ENCODE measurements at places on chromosomes 11 and 22.

GRCh38 chr11:14339356-14339755 is 19.6 kb downstream of the RRAS2 start:
- DNase-seq: no peak

DNA sequence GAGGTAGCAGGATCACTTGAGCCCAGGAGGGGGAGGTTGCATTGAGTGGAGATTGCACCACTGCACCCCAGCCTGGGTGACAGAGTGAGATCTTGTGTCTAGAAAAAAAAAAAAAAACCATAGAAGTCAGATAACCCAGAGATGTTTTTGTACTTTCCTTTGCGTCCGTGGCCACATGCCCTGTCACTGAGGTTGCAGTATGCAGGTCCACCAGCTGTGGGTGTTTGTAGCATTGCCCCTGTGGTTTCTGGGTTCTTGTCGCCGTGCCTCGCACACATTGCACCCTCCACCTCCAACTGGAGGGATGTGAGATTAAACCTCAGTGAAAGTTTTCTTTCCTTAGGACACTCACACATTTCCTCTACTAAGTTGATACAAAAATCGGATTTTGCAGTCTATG is 70.3 kb downstream of the TNRC6B start:
- DNase-seq: no peak

DNA sequence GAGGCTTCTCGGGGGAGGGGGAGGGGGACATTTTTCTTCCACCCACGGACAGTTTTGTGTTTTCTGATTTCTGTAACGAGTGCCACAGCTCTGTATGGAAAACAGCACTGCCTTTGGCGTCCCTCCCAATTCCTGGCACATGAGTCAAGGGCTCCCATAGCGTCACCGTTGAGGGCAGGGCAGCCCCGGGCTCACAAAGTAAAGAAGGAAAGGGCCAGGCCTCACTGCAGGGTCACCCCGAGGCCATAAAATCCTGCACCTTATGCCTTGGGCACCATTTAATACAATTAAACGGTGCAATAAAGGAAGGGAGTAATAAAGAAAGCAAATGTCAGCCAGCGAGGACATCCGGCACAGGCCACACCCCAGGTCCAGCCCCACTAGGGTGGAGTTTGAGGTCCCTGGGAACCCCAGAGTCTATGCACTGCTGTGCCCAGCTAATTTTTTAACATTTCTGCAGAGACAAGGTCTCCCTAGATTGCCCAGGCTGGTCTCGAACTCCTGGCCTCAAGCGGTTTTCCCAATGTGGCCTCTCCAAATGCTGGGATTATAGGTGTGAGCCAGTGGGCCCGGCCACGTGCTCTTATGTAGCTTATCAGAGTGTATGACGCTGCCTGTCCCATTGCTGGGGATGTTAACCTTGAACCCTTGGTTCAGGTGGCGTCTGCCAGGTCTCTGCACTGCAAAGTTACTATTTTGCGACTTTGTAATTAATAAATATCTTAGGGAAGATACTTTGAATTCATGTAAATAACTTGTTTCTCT is 13.6 kb upstream of the MUC2 start:
- no peak for DNase-seq

GRCh38 chr11:96134602-96135001 is 208.4 kb downstream of the MAML2 start:
- no peak for DNase-seq

DNA sequence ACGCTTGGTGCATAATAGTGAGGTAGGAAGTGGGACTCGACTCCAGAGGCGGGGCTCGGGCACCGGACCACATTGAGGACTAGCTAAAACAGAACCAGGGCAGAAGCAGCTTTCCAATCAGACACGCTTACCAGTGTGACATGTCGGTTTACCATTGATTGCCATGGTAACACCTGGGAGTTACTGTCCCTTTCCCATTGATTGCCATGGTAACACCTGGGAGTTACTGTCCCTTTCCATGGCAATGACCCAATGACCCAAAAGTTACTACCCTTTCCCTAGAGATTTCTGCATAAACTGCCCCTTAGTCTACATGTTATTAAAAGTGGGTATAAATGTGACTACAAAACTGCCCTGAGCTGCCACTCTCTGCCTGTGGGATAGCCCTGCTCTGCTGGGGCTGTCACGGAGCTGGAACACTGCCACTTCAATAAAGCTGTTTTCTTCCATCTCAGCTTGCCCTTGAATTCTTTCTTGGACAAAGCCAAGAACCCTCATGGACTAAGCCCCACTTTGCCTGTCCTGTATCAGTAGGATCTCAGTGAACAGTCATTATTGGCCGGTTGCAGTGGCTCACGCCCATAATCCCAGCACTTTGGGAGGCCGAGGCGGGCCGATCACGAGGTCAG is 77.4 kb upstream of the CRYBB3 start:
- DNase-seq: no peak

- DNase-seq: no peak
These were observed 538.9 kb upstream of the API5 start for GRCh38 chr11:42772886-42773285.

GRCh38 chr11:62068730-62069129 is 55.1 kb upstream of the INCENP start:
- DNase-seq: no peak

GRCh38 chr11:68855205-68855981 is 13.7 kb upstream of the CPT1A start:
- peak; percentile 41 for DNase-seq

DNA sequence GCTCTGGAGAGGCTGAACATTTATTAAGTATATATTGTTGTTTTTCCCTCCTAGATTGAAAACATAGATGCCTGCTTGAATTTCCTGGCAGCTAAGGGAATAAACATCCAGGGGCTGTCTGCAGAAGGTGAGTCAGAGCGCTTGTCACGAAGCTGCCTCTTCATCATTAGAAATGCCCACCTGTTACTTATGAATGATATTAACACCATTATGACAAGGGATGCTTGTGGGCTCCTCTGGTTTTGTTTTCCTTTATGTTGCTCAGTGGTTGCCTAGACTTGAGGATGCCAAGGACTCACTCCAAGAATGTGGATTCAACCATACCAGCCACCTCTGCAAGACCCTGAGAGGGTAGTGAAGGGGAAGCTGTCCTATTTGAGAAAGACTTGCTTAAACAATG is 156.2 kb downstream of the NAV2 start:
- no peak for DNase-seq

DNA sequence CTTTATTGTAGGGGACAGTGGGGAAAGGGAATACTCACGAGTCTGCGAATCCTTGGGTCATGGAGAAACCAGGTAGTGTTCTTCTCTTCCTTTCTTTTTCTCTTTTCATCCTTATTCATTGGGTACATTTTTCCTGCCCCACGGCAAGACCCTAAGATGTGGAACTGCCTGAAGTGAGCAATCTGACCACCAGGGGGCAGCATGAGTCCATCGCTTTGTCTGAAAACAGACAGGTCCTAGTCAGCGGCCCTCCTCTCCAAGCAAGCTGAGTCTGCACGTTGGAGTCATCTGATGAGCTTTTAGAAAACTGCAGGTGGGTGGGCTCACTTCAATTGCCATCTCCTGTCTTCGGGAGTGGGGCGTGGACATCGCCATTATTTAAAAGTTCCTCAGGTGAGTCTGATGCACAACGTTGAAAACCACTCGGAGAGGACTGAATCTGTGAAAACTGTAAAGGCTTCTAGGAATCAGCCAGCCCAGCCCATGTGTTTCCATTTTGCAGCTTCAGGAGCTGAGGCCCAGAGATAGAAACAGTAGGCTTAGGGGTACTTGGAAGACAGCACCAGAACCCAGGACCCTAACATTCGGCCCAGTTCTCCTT is 34.0 kb upstream of the FBXO3 start:
- DNase-seq: peak; percentile 83

GRCh38 chr11:108694846-108695245 is 30.0 kb downstream of the DDX10 start:
- no peak for DNase-seq

GRCh38 chr22:30483169-30483568 is 11.4 kb upstream of the SEC14L3 start:
- DNase-seq: no peak

DNA sequence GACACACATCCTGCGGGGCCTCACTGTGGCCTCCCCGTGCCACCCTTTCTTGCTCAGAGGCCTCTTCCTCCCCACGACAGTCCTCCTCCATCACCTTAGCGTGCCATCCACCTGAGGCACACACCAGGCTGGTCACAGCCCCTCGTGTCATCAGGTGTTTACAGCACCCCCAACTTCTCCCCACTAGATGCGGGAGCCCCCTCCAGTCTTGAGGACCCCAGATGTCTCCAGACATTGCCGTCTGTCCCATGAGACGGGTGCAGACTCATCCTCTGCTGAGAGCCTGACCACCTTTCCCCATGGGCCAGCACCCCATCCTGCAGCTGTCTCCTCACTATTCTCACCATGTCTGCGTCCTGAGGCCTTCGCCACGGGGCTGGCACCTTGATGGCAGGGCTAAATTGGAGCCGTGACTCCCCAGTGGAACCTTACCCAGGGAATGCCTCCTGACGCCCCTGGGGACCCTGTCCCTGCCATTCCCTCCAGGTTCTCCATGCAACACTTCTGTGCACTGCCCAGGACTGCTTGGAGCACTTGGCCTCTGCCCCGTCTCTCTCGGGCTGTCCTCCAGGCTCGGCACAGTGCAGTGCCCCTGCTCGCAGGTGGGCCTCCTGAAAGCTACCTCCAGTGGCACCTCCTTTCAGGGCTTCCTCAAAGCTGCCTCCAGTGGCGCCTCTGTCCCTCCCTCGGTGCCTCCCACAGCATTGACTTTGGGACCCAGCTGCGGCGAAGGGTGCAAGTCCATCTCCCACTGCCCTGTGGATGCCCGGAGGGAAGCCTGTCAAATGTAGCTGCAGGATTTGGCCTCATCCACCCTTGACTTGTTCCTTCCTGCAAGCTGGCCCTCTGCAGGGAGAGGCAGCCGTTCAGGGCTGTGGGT is 1386.8 kb downstream of the BRD1 start:
- no peak for DNase-seq

DNA sequence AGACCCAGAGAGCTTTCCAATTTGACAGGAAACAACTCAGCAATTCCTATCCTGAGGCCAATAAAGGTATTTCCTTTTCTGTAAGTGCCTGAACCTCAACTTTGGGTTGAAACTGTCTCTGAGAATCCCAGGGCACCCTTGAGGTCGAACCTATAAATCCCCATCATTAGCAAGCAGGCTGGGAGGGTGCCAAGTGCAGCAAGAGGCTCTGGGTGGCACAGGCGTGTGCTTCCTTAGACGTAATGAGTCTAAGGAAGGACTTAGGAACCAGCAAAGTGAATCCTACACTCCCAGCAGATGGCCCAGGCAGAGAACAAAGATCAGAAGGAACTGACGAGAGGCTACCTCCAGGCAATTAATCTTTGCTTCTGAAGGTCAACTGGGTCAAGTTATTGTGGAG is 234.3 kb upstream of the NARS2 start:
- no peak for DNase-seq

GRCh38 chr11:14411818-14412217 is 52.8 kb upstream of the RRAS2 start:
- no peak for DNase-seq

- DNase-seq: no peak
These were observed 62.4 kb upstream of the ALKBH3 start for GRCh38 chr11:43818220-43818619.

Measured in HEK293T (cell line).